ENCODE measurements at places on chromosomes 16 and 17. TPM values are rescaled to one million over a fixed set of nuclear protein-coding genes. Genes with fewer than 3 reads are reported as not detected.

The CCDC200 gene
- total RNA-seq, result not detected

GRCh38 chr16:79728048-79728922, 127.7 kb upstream of the MAF start:
- DNase-seq, result no peak

DNA sequence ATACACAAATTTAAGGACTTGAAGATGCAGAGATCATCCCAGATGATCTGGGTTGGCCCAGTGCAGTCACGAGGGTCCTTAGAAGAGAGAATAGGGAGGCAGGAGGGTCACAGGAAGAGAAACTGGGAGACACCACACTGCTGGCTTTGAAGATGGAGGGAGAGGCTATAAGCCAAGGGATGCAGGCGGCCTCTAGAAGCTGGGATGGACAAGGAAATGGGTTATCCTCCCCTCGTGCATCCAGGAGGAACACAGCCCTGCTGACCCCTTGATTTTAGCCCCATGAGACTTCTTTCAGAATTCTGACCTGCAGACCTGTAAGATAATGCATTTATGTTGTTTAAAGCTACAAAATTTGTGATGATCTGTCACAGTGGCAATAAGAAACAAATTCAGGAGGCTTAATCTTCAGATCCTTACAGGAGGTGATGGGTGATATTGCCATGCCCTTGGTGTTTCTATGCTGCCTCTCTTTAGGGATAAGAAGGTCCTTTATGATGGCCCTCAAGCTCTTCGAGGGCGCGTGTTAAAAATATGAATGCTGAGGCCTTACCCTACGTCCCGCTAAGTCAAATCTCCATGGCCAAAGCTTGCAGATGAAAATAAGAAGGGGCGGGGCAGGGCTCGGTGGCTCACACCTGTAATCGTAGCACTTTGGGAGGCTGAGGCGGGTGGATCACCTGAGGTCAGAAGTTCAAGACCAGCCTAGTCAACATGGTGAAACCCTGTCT, 1.5 kb upstream of the PRM2 start:
- no peak for DNase-seq

The CLEC18B gene
- total RNA-seq, result not detected

- no peak for DNase-seq
Observed at GRCh38 chr17:46842835-46843234, 8.5 kb upstream of the WNT9B start.
